ENCODE measurements at places on chromosomes 11 and 22.
A peak's percentile ranks its signal among the peaks of the same experiment; 100 is the strongest.

DNA sequence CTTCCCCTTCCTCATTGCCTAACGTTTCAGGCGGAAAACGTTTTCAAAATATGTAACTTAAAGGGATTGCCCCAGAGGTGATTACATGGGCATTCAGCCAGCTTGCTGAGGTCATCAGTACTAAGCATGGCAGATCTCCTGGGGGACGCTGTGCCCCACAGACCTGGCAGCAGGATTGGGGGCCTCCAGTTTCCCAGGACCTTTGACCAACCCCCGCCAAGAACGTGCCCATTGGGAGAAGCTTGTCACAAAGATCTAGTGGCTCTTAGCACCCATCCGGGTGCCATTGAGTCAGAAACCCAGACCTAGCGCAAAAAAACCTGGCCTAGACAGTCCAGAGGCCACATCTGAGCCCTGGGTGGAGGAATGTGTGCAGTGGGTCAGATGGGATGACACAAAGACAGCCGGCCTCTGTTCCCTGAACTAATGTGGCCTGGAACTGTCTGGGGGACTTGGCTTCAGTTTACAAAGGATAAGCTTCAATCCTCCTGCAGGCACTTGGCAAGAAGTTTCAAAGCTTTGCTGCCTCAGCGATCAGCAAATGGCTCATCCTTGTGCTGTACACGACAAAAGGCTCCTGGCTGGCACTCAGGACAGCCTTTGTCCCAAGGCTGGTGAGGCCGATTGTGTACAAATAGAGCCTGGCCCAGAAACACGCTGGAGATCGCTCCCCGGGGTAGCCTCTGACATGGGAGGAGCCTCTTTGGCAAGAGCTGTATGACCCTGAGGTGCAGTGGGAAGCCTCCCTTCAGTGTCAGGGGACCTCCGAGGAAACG, 9.5 kb downstream of the C1QTNF6 start:
- DNase-seq: no peak

GRCh38 chr22:25661073-25661472, 80.9 kb upstream of the MYO18B start:
- DNase-seq: no peak

DNA sequence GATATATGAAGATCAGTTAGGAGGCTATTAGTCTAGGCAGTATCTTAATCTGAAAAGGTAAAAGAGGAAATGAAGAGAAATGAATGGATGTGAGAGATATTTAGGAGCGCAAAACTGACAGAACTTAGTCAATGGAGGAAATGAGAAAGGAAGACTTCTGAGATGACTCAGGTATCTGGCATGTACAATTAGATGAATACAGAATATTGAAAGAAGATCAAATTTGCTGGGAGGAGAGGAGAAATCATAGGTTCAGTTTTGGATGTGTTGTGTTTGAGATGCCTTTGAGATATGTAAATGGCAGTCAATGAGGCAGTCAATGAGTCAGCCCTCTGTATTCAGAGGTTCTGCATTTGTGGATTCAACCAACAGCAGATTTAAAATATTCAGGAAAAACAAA, 42.9 kb upstream of the GAB2 start:
- no peak for DNase-seq

GRCh38 chr22:45125188-45125587, 38.5 kb upstream of the NUP50 start:
- DNase-seq: no peak

DNA sequence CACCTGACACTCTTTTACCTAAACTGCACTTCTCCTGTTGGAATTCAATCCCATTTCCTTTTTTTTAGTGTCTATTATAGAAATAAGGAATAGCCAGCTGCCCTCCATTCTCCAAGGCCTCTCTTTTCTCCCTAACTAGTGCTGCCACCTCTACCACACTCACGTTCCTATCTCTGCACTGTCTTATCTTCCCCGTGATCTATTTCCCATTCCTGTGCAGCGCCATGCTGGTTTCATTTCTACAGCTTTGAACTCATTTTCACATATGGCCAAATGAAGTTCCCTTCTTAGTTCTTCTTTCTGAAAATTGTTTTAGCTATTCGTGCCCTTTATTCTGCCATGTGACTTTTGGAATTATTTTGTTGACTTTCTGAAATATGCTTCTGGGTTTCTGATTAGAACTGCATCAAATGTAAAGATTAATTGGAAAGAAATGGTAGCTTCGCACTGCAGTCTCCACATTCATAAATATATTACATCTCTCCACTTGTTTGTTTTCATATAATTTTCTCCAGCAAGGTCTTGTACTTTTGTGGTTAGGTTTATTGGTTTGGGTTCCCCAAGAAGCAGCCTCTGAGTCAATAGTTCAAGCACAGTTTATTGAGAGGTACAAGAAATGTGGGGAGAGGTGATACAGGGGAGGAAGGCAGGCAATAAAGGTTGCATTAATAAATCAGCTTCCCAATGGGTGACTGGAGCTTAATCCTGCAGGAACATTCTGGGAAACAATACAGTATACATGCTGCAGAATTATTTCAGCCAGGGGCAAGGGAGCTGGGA, 43.7 kb upstream of the DRD2 start:
- DNase-seq: no peak

DNA sequence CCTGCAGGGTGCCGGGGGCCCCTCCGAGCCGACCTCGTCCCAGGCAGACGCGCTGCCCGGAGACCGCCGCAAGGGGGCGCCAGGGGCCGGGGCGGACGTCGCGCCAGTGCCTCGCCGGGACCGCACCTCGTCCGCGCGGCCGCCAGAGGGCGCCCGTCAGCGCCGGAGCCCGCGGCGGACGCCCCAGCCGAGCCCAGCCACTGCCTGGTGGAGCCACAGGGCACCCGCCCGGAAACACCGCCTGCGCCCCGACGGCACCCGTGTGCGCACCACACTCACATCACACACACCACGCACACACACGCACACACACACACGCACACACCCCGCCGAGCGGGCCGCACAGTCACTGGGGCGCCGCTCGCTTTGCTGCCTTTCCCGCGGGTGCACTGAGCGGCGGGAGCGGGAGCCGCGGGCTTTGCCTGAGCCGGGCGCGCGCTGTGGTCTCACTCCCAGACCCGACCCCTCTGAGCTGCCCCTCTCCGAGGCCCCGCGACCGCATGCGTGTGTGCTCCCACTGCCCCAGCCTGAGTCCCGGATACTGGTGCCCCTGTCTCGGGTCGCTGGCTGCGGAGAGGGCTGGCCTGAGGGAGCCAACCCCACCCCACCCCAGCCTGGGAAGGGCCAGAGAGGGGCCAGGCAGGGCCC, 449.3 kb downstream of the OPCML start:
- DNase-seq: peak; percentile 71

DNA sequence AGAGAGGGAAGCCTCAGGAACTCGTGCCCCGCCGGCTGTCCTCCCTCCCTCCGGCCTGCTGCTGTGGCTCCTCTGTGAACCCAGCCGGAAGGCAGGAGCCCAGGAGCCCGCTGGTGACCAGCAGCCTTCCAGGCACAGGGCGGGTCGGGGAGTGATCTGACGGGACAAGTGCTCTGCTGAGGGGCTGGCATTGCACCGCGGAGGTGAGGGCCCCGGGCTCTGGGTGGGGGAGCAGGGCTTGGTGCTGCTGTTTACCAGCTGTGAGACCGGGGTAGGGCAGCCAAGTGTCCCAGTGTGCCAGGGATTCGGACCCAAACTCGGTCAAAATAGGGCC, 53.3 kb downstream of the FLRT1 start:
- no peak for DNase-seq

- DNase-seq: no peak
These were observed 1.4 kb upstream of the TMEM134 start for GRCh38 chr11:67470337-67471002.

GRCh38 chr11:79087961-79088318, 352.9 kb downstream of the TENM4 start:
- DNase-seq: no peak

- no peak for DNase-seq
These were observed 8.8 kb downstream of the UPB1 start for GRCh38 chr22:24503843-24504338.

- DNase-seq: peak; percentile 86
These were observed 16.6 kb downstream of the IL10RA start for GRCh38 chr11:118002541-118003423.

GRCh38 chr22:37848587-37849088, 581 bp upstream of the EIF3L start:
- peak; percentile 43 for DNase-seq

- no peak for DNase-seq
These were observed 245.0 kb downstream of the BRD1 start for GRCh38 chr22:49582678-49583077.

- no peak for DNase-seq
These were observed 5.0 kb downstream of the SLC39A13 start for GRCh38 chr11:47413351-47413750.

DNA sequence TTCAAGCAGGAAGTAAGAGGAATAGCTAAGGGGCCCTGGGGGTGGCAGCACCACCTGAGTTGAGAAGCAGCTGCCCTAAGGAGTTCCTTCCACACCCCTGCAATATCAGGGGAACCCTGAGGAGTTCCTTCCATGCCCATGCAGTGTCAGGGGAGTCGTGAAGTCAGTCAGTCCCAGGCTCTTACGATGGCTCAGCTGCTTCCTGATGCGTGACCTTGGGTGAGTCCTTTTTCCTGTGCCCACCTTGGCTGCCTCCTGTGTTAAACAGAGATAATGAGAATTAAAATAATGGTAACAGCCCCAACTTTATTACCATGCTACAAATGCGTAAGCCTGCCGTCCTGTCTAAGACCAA, 181.1 kb downstream of the MIAT start:
- no peak for DNase-seq

DNA sequence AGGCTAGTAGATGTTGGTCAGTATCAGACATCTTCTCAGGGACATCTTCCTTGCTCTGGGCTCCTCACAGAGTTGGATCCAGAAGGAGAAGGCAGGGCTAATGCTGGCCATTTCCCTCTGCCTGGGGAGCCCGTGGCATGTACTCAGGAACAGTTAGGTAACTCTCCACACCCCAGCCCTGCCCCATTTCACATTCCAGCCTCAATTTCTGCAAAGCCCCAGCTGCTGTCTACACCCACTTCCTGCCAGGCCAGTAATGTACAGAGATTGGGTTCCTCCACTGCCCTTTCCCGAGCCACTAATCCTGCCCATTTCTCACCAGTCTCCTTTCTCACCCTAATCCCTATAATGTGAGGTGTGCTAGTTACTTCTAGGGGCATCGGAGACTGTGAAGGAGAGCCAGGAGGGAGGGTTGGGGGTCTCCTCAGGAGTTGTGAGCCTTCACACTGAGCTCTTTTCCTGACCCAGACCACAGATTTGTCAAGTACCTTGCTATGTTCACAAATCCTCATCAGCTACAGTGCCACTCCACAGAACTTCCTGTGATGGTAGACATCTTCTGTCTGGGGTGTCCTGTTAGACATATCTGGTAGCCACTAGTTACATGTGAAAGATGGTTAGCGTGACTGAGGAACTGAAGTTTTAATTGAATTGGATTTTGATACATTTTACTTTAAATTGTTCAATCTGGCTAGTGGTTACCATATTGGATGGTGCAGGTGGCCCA, 1.3 kb upstream of the SEC14L3 start:
- no peak for DNase-seq

DNA sequence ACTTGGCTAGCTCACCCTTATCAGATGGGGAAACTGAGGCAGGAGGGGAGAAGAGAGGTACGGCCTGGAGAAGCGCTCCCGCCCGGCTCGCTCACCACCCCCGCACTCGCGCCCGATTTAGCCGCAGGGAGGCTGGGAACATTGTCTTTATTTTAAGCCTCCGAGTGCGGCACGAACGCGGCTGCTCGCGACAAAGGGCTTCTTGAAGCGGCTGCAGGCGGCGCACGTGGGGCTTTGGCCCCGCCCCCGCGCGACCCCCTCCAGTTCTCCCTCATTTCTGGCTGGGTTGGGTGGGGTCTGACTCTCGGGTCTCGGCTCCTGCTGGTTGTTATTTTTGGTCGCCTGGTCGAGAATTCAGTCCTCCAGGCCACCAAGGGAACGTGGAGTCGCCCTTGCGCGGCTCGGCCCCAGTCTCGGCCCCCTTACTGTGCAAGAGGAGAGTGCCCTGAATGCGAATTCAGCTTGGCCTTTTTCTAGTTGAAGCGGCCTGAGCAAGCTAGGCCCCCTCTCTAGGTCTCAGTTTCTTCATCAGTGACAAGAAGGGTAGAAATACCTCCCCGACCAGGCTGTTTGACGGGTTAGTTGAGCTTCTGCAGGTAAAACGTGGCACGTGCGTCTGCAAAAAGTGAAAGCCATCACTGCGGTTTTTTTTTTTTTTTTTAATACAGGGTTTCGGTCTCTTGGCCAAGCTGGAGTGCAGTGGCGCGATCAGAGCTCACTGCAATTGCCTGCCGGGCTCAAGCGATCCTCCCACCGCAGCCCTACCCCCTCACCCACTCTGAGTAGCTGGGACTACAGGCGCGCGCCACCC, 2.6 kb upstream of the CHRM1 start:
- DNase-seq: peak; percentile 48

DNA sequence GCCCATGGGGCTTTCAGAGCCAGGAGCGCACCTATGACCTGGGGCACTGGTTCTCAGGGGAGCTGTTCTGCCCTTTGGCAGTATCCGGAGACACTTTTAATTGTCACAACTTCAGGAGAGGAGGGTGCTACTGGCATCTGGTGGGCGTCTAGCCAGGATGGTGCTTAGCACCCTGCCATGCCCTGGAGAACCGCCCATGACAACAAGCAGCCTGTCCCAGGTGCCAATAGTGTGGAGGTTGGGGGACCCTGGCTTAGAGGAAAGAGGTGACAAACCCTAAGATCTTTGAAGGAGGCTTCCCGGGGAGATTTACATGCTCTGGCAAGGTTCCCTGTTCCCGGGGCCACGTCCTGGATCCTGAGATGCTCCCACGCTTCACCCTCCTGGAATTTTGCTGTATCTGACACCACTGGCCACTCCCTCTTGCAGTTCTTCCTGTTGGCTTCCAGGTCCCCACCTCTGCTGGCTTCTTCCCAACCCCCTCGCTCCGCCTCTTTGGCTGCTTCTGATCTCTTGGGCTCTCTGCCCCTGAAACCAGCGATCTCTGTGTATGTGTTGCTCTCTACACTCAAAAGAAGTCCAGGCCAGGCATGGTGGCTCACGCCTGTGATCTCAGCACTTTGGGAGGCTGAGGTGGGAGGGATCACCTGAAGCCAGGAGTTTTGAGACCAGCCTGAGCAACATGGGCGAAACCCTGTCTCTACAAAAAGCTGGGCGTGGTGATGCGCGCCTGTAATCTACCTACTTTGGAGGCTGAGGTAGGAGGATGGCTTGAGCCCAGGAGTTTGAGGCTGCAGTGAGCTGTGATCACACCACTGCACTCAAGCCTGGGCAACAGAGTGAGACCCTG, 31.1 kb downstream of the FADS3 start:
- no peak for DNase-seq

DNA sequence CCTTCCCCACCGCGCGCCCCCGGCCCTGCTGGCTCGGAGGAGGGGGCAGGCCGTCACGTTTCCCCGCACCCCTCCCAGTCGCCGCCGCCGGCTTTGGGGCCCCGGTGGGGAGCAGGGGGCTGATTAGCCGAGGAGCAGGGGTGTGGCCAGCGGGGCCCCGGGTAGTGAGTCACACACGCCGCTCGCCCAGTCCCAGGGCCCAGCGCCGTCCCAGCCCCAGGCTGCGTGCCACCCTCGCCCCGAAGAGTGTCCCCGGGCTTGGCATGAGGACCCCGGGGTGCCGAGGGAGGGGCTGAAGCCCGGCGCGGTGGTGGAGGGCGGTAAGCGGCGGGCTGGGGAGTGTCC, 34.4 kb downstream of the PRDM11 start:
- DNase-seq: peak; percentile 53
